ENCODE measurements at places on chromosomes 7 and 10.

- DNase-seq, result no peak
These were observed 722 bp downstream of the DENND10 start for GRCh38 chr10:119104654-119105015.

GRCh38 chr10:33183655-33184054 lies 150.8 kb downstream of the NRP1 start:
- peak; percentile 14 for DNase-seq

- DNase-seq, result no peak
These were observed 94.5 kb downstream of the COL26A1 start for GRCh38 chr7:101457001-101457750.

GRCh38 chr10:86249794-86250193 lies 116.8 kb downstream of the GRID1 start:
- DNase-seq, result no peak

GRCh38 chr10:32159264-32159663 lies 103.0 kb upstream of the KIF5B start:
- DNase-seq, result no peak

DNA sequence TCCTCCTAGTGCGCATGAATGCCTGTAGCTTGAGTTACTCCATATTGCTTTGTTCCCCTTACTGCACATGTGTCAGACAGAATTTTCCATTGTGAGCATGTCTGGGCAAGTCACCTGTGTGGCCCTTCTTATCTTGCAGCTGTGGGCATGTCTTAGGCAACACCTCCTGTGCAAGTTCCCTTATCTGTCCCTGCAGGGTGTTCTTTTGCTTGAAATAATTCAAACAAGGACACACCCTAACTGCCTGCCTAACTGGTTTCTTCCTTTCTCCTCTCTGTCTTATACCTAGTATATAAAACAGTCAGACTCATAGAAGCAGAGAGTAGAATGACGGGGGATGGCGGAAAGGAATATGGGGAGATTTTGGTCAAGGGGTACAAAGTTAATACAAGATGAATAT lies 421.1 kb upstream of the SORCS1 start:
- DNase-seq, result no peak

GRCh38 chr10:131785121-131785460 lies 115.7 kb upstream of the PPP2R2D start:
- DNase-seq, result no peak

DNA sequence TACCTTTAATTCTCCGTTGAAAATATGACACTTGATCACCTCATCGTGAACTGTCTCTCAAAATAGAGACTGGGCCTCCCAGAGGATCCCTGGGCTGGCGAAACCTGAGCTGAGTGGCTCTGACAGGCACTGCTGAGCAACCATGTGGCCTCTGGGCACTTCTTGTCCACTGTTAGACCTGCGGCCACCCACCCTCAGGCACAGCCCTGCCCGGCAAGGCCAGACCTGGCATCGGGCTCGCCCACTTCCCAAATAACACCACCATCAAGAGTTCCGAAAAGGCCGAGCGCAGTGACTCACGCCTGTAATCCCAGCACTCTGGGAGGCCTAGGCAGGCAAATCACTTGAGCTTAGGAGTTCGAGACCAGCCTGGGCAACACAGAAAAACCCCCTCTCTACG lies 82.5 kb downstream of the COBL start:
- no peak for DNase-seq

GRCh38 chr7:47435889-47436312 lies 146.0 kb downstream of the TNS3 start:
- DNase-seq, result peak; percentile 91

DNA sequence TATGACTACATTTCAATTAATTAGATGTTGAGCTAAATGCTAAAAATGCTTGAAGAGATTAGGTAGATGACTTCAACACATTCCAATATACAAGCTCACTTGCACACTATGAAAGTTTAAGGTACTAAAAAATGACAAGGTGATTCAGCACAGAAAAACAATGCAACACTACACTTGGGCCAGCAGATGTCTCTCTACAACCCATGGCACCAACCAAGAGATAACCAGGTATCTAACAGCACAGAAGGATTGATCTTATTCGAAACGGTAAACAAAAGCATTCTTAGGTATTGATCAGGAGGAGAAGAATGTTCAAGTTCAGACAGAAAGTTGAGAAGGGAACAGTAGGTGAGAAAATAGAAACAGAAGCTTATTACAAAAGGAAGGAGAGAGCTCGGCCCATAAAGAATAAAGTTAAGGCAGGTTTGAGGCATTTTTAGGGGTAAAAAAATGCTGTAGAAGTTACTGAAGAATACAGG lies 248.2 kb upstream of the KLF14 start:
- DNase-seq, result peak; percentile 37

GRCh38 chr7:139482662-139483466 lies 609 bp downstream of the KLRG2 start:
- peak; percentile 7 for DNase-seq

- DNase-seq, result no peak
These were observed 12.7 kb upstream of the TMEM273 start for GRCh38 chr10:49200854-49201253.

DNA sequence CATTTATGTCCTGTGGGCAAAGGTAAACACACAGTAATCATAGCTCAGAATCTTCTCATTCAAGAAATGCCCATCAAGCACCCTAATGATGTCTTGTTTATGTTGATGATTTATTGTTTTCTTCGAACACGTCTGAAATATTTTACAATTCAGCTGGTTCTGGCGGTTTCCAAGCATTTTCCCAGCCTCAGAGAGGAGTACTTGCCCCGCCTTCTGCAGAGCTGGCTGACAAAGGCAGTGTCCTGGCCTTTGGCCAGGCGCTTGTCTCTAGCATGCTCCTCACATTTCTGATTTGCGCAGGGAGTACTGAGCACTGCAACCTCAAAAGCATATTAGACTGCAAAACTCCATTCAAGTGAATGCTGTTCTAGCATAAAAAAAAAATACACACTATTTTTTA lies 314.2 kb upstream of the GNAI1 start:
- peak; percentile 70 for DNase-seq

- DNase-seq, result peak; percentile 64
These were observed 251.1 kb upstream of the LRRN3 start for GRCh38 chr7:110839866-110840265.

DNA sequence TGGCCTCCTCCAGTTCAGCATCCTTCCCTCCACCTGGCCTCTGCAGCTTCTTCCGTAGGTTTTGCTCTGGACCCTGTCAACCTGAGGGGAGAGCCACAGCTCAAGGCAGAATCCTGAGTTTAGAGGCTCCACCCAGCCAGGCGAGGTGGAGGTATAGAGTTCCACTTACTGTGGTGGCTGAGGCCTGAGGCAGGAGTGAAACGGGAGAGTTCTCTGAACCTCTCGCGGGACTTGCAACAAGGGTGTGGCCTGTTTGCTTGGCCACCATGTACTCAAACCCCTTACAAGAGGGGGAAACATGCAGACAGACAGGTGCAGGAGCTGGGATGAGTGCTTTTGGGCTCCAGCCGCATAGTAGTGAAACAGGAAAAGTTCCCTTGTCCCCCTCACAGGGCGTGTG lies 154.0 kb upstream of the C7orf33 start:
- no peak for DNase-seq

GRCh38 chr10:25815236-25815635 lies 118.8 kb upstream of the MYO3A start:
- no peak for DNase-seq

- peak; percentile 86 for DNase-seq
These were observed 2.8 kb upstream of the PPP1R3C start for GRCh38 chr10:91635401-91636400.

GRCh38 chr7:135282561-135283254 lies 49.1 kb downstream of the STRA8 start:
- peak; percentile 46 for DNase-seq

GRCh38 chr7:76037310-76037709 lies 10.5 kb downstream of the STYXL1 start:
- DNase-seq, result peak; percentile 84

DNA sequence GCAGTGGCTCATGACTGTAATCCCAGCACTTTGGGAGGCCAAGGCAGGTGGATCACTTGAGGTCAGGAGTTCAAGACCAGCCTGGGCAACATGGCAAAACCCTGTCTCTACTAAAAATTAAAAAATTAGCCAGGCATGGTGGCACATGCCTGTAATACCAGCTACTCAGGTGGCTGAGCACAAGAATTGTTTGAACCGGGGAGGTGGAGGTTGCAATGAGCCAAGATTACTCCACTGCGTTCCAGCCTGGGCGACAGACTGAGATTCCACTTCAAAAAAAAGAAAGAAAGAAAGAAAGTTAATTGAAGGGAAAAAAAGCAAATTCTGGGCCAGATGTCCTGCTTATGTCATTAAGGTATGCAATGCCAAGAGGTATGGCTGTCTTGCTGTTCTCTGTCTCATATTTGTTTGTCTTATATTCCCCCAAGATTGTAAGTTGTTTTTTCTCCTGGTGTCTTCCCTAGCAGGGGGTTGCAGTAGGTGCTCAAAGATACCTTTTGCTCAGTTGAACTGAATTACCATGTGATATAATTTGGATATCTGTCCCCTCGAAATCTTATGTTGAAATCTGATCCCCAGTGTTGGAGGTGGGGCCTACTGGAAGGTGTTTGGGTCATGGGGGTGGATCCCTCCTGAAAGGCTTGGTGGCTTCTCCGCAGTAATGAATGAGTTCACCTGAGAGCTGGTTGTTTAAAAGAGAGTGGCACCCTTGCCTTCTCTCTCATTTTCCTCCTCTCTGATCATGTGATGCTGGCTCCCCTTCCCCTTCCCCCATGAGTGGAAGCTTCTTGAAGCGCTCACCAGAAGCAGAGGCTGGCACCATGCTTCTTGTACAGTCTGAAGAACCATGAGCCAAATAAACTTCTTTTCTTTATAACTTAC lies 60.9 kb downstream of the MYOF start:
- DNase-seq, result no peak

DNA sequence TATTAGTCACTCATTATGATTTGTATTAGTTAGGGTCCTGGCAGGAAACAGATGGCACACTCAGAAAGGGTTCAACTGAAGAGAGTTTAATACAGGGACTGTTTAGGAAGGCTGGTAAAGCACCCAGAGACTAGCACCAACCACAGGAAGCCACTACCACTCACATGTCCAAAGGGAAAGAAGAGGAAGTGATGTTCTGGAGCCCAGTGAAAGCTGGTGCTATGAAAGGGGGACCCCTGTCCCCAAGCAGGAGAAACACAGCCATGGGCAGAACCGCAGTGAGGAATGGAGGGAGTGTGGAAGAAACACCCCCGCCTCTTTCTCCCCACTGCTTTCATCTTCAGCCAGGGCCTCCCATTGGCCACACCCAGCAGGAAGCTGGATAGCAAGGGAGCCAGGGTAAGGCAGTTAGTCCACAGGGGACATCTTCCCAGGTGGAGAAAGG lies 3.2 kb upstream of the VSIR start:
- no peak for DNase-seq

- no peak for DNase-seq
These were observed 29.4 kb upstream of the SMNDC1 start for GRCh38 chr10:110334061-110334656.

GRCh38 chr7:34136698-34137097 lies 231.4 kb downstream of the BMPER start:
- DNase-seq, result no peak

GRCh38 chr10:15455456-15455855 lies 84.4 kb upstream of the FAM171A1 start:
- DNase-seq, result no peak

DNA sequence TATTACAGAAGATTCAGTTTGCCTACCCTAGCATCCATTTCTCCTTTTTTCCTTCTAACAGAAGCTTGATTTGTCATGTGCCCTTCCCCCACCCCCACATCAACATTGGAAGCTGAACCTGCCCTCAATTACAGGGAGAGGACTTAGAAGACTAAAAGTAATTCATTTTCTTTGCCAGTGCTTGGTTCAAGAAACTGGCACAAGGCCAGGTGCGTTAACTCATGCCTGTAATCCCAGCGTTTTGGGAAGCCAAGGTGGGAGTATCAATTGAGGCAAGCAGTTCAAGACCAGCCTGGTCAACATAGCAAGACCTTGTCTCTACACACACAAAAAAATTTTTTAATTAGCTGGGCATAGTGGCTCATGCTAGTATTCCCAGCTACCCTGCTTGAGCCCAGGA lies 32.6 kb downstream of the CCNJ start:
- no peak for DNase-seq

GRCh38 chr7:96998333-96998732 lies 7.0 kb upstream of the DLX6 start:
- DNase-seq, result no peak

DNA sequence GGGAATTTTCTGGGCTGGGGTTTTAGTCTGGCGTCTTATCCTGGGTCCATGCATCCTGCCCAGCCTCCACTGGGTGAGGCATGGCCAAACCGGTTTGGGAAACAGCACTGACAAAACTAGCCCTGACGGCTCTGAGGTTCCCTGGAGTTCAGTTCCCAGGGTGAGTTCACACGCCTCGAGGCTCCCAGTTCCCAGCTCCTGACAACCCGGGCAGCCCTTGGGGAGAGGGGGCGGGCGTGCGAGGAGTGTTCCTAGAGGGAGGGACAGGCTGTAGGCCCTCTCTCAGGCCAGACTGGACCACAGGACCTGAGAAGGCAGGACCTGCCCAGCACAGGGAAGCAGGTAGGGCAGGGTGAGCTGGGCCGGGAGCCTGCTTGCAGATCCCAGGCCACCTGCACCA lies 82.3 kb upstream of the PPIF start:
- DNase-seq, result no peak

DNA sequence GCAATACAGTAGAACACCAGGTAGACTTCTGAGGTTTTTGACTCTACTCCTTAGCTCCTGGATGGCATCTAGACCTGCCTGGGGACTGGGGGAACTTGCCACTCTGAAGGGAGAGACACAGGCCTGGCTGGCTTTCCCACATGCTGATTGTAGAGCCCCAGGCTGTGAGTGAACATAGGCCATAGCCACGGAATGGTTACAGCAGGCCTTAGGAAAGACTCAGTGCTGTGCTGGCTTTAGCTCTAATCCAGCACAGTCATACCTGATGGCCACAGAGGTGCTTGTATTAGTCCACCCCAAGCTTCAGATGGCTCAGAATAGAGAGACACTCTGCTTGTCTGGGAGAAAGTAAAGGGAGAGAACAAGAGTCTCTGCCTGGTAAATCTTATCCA lies 35.0 kb upstream of the ARHGAP12 start:
- no peak for DNase-seq

DNA sequence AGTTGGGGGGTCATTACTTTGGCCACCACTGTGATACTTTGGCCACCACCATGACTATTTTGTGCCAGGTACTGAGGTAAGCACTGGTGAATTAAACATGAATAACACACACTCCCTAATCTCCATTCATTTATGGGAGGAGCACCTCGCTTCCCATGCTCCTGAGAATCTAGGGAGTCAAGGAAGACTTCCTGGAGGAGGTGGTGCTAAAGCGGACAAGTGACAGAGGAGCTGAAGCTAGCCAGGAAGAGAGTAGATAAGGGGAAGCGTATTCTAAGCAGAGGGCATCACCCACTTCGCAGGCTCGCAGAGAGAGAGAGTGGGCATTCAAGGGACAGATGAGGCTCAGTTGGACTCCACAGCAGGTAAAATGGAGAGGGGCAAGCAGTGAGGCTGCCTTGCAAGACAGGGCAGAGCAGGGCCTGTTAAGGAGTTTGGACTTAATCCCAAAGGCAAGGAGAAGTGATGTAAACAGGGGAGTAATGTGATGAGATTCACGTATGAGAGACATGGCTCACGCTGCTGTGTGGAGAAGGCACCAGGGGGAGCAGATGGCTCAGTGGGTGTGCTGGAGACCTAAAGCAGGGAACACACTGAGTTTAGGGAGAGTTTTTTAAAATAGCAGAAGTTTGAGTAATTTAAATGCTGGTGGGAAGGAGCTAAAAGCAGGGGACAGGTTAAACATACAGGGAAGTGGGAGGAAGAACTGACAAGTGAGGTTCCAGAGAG lies 21.3 kb upstream of the TMEM248 start:
- no peak for DNase-seq

Data from fibroblast of skin of scalp (primary cell).